ENCODE measurements at places on chromosomes 7 and 10.

DNA sequence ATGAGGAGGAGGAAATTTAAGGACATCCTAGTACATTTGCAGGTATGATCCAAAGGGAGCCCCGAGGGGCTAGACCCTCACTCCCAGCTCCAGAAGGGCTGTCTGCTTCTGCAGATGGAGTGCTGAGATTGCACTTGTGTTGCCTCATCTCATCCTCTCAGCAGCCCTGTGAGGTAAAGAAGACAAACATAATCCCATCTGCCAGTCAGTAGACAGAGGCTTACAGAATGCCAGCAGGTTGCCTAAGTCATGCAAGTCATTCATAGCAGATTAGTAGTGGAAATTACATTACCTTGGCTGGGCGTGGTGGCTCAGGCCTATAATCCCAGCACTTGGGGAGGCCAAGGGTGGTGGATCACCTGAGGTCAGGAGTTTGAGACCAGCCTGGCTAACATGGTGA is 45.4 kb downstream of the BLVRA start:
- no peak for DNase-seq

- DNase-seq = no peak
Observed at GRCh38 chr10:133262696-133263095, 14.0 kb downstream of the ADAM8 start.

DNA sequence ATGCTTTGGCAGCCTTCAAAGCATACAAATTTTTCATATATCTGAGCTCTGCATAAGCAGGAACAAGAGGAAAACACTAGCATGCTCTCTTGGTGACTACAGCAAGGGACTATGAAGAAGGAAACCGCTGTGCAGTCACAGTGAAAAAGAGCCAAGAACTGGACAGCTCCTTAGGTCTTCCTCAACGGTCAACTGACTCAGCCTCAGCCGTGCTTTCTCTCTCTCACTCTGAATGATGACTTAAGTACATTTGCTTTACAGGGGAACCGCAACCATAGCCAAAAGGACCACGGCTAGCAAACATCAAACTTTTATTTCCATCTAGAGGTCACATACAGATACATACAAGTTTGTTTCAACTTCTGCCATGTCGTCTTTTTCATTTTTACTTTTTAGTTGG is 69.9 kb downstream of the HYCC1 start:
- no peak for DNase-seq

- DNase-seq = no peak
Observed at GRCh38 chr7:1287752-1288201, 55.1 kb downstream of the UNCX start.

DNA sequence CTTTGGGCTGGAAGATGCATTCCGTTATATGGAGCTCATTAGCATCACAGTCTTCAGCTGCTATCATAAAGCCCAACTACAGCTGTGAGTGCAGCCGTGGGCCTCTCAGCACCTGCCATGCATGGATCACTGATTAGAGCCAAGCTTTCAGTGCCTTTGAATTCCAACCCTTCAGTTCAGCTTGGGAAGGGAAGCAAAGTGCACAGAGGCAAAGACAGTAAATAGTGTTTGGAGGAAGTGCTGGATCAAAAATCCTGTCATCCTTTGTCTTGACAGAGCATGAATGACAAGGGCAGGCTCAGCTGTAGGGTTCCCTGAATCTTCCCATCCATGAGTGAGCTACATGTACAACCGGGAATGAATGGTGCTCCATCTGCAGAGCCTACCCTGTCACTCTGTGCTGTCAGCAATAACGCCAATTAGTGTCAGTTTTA is 153.7 kb downstream of the DNAJB9 start:
- no peak for DNase-seq

DNA sequence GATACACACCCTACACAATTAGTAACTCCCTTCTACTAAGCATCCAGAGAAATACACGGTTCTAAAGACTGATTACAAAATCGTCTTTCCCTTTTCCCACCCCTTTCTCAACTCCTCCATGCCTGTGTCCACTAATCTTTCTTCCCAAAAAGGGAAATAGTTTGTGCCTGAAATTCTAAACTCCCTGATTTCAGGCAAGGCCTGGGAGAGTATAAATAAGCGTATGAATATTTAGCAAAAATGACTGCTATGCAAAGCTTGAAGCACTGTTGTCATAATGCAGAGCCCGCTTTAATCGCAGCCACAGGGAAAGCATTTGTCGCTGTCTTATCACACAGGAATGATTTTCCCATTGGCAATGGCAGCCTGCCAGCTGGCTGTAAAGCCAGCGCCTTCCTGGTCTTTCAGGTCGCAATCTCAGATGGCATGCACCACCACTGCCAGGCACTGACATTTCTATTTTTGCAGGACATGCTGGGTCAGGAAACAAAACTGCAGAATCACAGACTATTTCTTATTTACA is 142.9 kb upstream of the PCGF5 start:
- no peak for DNase-seq

- DNase-seq = no peak
Observed at GRCh38 chr10:120318862-120319261, 138.2 kb upstream of the PLPP4 start.

GRCh38 chr7:27099453-27100370 is 2.8 kb downstream of the HOXA2 start:
- DNase-seq = no peak

- DNase-seq = no peak
Observed at GRCh38 chr7:36794689-36795088, 70.4 kb upstream of the AOAH start.

DNA sequence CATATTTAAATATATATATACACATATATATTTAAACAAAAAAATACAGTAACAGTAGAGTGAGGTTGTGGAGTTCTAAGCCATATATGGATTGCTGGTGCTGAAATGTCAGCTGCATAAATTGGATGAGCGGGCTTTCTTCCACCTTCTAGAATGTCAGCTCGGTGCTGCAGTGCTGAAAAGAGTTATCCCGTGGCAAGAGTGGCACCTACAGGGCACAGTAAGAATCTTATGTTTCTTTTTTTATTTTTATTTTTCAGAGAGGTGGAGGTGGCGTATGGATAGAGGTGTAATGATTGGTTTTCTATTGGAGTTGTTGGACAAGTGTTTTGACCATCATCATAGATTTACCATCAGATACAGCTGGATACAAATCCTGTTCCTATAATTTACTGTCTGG is 86.2 kb upstream of the DYNC1I1 start:
- DNase-seq = no peak

- DNase-seq = peak; percentile 78
Observed at GRCh38 chr10:128035557-128035973, 90.7 kb downstream of the MKI67 start.

- DNase-seq = no peak
Observed at GRCh38 chr7:3021825-3022224, 21.8 kb downstream of the CARD11 start.

DNA sequence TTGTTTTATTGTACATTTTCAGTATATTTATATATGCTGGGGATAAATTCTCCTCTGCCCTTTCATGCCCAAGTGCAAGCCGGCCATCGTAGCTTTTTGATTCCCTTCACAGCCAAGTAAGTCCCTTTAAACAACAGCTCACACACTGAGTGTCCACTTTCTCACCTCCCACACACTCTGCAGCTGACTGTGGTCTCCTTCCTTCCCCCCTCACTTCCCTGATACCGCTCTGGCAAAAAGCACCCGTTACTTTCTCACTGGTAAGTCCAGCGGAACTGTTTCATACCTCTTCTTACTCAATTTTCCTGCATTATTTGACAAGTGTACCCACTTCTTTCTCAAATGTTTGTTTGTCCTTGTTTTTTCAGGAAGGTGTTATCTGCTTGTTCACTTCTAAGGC is 35.2 kb downstream of the MGAM start:
- DNase-seq = no peak

- no peak for DNase-seq
Observed at GRCh38 chr7:19145434-19146115, 354 bp upstream of the FERD3L start.

DNA sequence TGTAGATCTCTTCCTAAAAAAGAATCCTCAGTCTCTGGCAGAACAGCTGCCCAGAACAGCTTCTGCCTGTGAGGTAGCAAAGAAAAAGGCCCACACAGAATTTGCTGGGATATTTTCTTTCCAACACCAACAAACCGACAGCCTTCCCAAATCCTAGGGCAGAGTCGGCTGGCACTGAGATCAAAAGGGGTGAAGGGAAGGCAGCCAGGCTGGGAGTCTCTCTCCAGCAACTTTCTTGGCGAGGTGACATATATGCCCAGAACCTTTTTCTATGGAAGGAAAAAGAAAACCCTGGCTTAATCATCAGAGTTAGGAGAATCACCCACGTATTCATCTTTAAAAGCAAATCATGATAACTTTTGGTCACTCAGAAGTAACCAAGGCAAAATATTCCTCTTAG is 279.6 kb downstream of the DNAJB6 start:
- no peak for DNase-seq

DNA sequence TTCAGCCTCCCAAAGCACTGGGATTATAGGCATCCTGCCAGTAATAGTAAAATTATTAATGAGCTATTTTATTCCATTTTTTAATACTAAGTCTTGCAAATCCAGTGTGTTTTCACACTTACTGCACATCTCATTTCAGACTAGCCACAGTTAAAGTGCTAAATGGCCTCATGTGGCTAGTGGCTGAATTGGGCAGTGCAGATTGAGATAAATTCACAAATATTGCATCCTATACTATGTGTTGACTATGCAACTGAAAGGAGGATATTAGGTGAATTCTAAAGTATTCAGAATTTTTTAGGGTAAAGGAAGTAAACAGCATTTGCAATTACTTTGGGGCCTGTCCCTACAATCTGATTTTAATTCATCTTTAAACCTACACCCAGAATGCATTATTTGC is 10.2 kb downstream of the APBB1IP start:
- DNase-seq = no peak

DNA sequence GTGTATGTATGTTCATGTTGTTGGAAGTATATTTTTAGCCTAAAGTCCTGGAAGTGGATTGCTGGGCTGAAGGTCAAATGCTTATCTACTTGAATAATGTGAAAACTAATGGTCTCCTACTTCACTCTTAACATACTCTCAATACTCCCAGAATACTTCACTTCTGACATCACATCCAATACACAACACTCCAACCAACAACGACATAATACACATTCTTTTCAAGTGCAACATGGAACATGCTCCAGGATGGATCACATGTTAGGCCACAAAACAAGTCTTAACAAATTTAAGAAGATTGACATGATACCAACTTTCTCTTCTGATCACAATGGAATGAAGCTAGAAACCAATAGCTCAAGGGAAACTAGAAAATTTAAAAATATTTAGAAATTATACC is 126.9 kb upstream of the ADCY1 start:
- DNase-seq = no peak

GRCh38 chr7:36515847-36516246 is 126.2 kb downstream of the ANLN start:
- DNase-seq = no peak

DNA sequence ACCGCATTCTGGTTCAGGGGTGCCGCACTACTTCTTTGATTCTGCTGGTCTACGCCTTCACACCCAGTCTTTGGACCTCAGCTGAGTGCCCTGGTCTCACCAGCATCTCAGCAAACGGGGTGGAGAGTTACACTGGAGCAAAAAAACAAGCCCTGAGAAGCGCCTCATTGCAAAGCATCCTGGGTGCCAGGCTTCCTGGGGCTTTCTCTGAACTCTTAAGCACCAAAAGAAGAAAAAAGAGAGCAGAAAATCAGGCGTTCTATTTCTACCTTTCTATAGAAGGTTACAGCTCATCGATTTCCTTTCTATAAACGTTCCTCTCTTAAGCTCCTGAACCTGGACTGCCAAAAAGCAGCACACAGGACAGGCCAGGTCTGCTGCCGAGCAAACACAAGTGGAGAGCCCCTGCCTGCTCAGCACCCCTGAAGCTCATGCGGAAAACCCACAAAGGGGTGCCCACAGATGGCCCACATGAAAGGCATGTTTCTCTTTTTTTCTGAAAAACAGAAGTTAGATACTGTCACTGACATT is 217.9 kb downstream of the SFMBT2 start:
- no peak for DNase-seq

DNA sequence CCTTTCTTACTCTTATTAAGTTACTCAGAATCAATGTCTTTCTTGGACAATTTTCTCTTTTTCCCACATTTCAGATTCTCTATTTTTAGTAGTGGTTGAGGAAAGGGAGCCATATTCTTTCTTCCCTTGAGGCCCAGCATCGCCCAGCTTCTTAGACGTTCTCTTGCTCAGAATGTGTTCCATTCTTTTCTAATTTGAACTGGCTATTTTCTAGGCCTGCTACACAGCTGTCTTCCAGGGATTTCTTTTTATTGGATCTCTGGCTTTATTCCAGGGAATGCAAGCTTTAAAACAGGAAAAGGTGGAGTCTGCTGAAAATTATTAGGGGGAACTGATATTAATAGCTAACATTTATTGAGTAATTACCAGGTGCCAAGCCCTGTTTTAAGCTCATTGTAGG is 58.3 kb downstream of the WIPF3 start:
- DNase-seq = no peak

DNA sequence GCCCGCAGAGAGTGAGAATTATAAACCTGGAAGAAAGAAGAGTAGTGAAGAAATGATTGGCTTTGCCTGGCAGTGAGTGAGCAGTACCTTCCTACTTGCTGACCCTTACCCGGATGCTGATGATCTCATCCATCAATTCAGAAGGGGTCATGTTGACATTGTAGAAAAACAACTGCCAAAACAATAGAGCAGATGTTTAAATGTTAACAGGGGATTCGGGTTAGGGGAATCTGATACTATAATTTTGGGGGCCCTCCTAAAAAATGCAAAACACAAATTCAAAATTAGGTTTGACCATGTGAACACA is 78.1 kb downstream of the MYOF start:
- DNase-seq = no peak

DNA sequence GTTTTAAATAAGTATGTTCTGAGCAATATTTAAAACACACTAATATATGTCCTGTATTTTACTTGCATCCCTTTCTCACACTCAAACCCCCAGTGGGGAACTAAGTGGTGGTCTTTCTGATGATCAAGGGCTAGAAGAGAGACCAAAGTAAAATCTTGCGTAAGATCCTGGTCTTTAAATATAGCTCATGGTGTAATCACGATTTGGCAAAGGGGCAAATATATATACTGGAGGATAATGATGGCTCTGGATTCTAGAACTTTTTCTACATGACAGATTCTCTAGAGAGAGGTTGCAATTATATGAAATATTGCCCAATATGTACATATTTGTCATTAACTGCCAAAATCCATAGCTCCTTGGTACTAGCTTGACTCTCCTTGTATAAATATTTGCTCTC is 438.3 kb downstream of the NXPH1 start:
- DNase-seq = no peak

DNA sequence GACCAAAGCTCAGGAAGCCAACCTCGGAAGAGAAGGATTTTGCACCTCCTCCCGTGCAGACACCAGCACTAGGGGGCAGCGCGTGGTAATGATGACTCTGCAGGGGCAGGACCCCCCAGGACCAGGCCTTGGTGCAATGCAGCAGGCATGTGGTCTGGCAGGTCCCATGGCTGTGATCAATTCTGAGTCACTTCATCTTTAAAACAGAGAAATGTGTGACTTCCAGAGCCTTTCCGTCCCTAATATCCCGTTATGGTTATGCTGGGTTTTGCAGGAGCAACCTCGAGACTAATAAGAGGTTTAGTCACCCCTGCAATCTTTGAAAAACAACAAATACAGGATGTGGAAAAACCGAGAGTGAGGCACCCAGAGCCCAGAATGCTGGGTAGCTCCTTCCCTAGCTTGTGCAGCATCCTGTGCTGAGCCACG is 30.2 kb upstream of the GJD4 start:
- no peak for DNase-seq

- no peak for DNase-seq
Observed at GRCh38 chr7:14839307-14839706, 63.2 kb downstream of the DGKB start.

- no peak for DNase-seq
Observed at GRCh38 chr7:134901389-134902020, 84.8 kb upstream of the AGBL3 start.

- no peak for DNase-seq
Observed at GRCh38 chr7:20911081-20911480, 124.4 kb upstream of the SP8 start.
